Urothelium cell line (cell line): ENCODE measurements at places on chromosomes 7 and 10.

DNA sequence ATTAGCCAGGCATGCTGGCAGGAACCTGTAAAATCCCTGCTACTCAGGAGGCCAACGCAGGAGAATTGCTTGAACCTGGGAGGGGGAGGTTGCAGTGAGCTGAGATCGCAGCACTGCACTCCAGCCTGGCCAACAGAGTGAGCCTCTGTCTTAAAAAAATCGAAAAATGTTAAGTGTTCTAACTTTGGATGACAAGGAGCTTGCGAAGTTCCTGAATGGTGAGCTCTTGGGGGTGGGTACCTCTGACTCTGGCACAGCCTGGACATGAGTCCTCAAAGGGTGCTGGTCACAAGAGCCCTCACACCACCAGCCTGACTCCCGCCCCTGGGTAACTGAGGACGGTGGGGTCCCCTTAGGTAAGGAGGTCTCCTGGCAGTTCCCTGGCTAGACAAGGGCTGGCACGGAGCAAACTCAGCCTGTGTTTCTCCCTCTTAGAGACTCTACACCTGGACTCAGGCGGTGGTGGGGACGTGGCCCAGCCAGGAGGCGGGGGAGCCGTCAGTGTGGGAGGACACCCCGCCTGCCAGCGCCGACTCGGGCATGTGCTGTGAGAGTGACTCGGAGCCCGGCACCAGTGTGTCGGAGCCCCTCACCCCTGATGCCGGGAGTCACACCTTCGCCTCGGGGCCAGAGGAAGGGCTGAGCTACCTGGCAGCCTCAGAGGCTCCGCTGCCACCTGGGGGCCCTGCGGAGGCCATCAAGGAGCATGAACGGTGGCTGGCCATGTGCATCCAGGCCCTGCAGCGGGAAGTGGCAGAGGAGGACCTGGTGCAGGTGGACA lies 24.1 kb downstream of the AMZ1 start:
- DNase-seq, result no peak

GRCh38 chr7:94843553-94843952 lies 63.8 kb upstream of the PPP1R9A start:
- DNase-seq, result no peak

GRCh38 chr10:30398193-30398592 lies 35.8 kb upstream of the MAP3K8 start:
- DNase-seq, result no peak

DNA sequence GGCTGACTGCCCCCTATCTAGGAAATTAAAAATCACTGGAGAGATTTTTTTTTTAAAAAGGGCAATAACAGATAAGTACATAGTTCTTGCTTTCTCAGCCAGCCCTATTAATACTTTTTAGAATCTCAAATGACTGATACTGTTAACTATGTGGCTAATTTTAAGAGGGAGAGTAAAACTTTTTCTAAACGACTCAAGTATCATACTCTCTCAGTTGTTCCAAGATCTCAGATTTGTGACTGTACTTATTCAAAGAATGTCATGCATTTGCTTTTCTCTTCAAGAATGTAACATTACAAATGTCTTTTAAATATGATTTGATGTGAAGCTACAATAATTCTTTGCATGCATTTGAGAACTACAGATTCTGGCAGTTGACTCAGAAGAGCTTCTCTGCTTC lies 55.4 kb upstream of the RAB11FIP2 start:
- DNase-seq, result no peak

DNA sequence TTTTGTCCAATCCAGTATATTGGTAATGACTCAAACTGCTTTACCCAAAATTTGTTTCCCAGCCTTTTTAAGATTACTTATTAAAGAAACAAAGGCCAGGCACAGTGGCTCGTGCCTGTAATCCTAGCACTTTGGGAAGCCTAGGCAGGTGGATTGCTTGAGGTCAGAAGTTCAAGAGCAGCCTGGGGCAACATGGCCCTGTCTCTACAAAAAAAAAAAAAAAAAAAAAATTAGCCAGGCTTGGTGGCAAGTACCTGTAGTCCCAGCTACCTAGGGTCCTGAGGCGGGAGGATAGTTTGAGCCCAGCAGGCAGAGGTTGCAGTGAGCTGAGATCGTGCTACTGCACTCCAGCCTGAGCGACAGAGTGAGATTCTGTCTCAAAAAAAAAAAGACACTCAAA lies 7.0 kb upstream of the ARHGAP12 start:
- DNase-seq, result no peak

GRCh38 chr10:126595160-126595559 lies 75.3 kb downstream of the C10orf90 start:
- DNase-seq, result no peak

GRCh38 chr10:72069751-72070526 lies 18.4 kb downstream of the SPOCK2 start:
- no peak for DNase-seq

GRCh38 chr7:134378562-134378961 lies 61.8 kb upstream of the SLC35B4 start:
- DNase-seq, result no peak

DNA sequence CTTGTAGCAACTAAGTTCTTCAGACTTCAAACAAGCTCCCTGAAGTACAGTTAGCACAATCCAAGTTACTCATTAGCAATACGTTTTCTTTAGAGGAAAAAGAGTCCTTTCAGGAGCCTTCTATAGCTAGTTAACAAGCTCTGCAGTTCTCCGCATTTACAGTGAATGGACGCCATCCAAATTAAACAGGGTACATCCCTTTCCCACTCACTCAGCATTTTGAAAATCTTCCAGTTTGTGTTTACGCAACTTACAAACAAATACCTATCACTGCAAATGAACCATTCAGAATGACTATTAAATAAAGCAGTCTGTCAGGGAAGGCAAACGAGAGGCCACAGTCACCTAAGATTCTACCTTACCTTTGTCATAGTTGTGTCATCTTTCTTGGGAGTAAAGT lies 84.5 kb downstream of the RNF32 start:
- DNase-seq, result no peak

DNA sequence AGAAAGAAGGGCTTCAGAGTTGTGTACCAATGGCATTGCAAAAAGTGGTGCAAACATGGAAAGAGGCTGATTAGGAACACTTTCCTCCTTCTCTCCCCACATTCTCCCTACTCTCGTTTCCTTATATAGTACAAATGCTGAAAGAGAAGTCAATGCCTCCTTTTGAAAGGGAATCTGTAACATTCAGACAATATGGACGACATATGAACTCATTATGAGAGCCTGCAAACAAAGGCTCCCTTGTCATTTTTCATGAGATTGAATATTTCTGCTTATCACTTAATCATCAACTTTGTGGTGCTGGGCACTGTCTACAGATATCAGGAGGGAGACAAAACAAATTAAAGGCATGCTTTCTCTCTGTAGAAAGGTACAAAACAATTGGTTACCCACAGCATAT lies 437.1 kb upstream of the PHF14 start:
- no peak for DNase-seq

DNA sequence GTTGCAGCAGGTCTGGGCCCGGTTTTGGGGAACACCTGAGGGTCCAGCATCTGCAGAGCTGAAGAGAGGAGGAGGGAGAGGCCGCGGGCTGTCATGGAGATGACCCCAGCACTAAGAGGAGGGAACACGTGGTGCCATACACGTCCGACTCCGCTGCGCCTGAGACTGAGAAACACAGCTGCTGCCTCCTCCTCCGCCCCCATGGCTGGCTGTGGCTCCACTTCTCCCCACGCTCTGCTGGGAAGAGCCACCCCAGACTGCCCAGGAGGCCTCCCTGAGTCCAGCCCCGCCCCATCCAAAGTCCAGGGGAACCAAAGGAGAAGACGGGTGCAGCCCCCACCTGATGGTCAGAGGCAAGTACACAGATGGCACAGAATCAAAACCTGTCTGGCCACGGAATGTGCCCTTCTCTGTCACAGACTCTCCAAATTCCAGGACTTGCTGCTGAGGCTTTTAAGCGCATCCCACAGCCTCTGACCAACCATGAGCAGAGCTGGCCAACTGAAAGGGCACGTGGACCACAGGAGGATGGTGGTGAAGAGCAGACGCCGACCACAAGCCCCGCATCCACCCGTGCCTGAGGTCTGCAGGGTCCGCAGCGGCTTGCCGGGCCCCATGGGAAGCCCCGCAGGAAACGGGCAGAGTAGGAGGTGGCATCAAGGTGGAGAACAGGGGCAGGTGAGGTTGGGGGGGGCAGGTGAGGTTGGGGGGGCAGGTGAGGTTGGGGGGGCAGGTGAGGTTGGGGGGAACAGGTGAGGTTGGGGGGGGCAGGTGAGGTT lies 24.0 kb downstream of the STK32C start:
- DNase-seq, result no peak

DNA sequence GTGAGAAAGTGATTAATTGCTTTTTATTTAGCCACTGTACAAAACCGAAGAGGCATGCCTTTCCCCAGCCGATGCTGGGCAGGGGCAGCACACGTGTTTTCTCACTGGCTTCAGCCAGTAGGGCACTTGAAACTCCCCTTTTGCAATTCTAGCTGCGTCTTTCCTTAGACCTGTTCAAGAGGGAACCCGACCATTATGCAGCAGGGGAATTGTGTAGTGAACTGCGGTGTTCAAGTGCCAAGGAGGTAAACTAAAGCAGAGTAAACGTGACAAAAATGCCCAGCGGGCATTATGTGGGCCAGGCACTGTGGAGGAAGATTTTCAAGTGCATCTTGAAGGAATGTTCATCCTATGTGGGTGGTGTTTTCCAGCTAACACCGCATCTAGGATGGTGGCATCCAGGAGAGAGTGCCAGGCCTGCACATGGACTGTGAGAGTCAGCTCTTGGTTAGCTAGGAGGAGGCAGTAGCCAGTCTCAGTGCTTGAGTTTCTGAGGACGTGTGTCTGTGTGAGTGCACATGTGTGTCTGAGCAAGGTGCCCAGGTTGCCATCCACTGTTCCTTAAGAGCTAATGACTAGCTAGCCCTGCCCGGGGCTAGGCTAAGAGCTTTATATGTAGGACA lies 3.3 kb downstream of the WIPF3 start:
- no peak for DNase-seq

- DNase-seq, result no peak
Observed at GRCh38 chr7:100506356-100506923, 22.7 kb downstream of the NYAP1 start.

DNA sequence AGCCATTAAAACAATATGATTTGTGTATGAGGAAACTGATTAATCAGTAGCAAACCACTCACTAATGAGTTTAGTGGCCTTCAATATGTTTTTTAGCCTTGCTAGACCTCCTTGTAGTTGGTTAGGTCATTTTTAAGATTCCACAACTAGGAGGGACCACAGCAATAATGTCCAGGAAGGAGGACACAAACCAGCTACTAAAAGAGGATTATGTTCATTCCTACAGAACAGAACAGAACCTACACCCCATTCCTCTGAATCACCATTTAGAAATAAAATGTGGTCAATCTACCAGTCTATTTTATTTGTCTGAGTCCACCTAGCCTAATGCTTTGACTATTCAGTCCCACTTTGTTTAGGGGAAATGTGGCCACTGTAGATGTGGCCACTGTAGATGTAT lies 226.3 kb downstream of the GLI3 start:
- no peak for DNase-seq

DNA sequence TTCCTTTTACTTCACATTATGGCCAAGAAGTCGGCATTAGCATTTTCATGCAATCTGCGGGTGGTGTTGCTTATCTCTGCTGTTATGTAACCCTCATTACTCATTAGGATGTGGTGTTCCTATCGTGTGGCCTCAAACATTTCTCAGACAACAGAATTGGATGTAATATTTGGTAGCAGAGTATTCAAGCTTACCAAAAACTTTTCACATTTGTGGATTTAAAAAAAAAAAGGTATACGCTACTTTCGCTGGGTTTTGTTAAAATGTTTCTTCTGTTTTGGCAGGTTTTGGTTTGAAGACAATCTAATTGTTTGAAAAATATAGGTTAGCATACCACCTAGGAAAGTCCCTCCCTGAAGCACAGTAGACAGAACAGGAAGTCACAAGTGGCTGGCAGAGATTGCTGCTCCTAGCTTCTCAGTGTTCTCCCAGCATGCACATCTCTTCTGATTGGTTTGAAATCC lies 128.8 kb downstream of the GATA3 start:
- peak; percentile 33 for DNase-seq

DNA sequence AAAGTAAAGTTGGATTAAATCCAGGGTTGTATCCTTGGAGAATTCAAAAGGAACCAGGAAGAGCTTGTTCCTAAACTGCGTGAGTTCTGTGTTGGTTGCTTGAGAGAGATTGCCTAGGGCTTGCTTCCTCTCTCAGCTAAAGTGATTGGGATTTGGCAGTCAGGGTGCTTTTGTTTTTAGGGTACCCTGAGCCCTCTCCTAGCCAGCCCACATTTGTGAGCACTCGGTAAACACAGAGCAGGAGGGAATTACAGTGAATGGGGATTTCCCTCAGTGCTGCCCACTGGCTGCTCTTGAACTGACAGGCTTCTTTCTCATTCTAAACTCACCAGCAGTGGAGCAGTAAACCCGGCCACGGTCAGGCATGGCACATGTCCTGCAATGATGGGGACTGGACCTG lies 146.9 kb downstream of the TPST1 start:
- DNase-seq, result no peak

GRCh38 chr7:16958724-16959123 lies 76.9 kb upstream of the AGR3 start:
- no peak for DNase-seq

DNA sequence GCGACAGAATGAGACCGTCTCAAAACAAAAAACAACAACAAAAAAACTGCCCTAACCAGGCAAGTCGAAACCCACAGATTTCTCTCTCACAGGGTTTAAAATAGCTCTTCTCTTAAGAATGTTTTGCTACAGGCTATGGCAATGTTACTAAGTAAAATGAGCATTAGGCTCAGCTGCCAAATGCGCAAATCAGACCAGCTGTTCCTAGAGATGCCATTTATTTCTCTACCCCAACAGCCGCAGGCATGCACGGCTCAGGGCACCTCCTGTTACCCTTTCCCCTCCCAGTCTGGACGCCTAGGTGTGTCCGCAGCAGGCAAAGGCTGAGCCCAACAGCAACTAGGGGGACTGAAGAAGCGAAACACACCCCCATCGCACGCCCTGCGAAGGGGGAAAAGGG lies 168.3 kb upstream of the MBL2 start:
- DNase-seq, result no peak

DNA sequence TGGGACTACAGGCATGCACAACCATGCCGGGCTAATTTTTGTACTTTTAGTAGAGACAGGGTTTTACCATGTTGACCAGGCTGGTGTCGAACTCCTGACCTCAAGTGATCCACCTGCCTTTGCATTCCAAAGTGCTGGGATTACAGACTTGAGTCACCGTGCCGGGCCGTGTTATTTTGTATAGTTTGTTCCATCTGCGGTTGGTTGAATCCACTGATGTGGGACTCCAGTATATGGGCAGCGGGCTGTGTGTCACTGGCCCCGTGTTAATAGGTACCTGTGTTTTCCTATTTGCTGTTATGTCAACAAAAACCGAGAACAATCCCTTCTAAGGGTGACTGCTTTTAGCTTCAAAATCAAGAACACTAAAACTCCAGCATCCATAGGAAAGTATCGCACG lies 297.6 kb upstream of the PITRM1 start:
- DNase-seq, result no peak

GRCh38 chr7:82472966-82473365 lies 29.4 kb upstream of the CACNA2D1 start:
- DNase-seq, result no peak

GRCh38 chr10:1678084-1678483 lies 59.2 kb downstream of the ADARB2 start:
- no peak for DNase-seq
